Frontal cortex (tissue), 4 donors: ENCODE measurements at places on chromosomes 4 and X. TPM values are rescaled to one million over a fixed set of nuclear protein-coding genes. Genes with fewer than 3 reads are reported as not detected.

Gene PABPC4L
- total RNA-seq = 1.2 TPM

Gene CITED1
- total RNA-seq = 7.3 TPM

Gene PRSS12
- total RNA-seq = 24.9 TPM

Gene PABPC1L2A
- total RNA-seq = 1.6 TPM

Gene ARX
- 6.1 TPM for total RNA-seq
